Naive thymus-derived CD4-positive, alpha-beta T cell (primary cell): ENCODE measurements at places on chromosomes 12 and 14.

GRCh38 chr12:40224439-40225291 lies at the start of gene LRRK2:
Gene LRRK2 (plus strand): TSS chr12:40224997. CDS start chr12:40225132, 135 bp downstream.
- peak; percentile 1 for DNase-seq

DNA sequence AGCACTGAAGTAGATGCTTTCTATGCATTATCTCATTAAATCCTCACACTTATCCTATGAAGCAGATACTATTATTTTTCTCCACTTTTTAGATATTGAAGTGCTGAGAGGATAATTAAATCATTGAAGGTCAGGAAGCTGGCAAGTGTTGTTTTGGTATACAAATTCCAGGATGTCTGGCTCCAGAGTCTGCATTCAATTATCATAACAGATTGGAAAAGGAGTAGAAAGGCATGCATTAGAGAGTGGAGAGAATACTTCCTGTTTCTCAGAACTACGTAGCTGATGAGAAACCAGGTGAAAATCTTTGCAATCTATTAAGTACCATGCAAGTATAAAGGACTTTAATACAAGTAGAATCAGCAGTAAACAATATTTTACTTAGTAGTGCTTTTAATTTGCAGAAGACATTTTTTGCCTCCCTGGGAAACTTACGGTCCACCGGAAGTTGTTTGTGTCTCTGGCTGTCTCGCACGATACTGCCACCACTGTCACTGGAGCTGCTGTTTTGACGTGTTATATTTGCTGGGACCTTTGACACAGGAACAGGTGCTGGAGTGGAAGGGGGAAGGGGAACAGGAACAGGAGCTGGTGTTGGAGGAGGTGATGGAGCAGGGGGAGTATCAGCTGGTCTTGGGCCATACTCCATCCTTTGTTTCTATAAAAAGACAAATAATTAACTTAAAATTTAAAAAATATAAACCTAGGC lies 158.0 kb downstream of the EPS8 start:
- DNase-seq: no peak

DNA sequence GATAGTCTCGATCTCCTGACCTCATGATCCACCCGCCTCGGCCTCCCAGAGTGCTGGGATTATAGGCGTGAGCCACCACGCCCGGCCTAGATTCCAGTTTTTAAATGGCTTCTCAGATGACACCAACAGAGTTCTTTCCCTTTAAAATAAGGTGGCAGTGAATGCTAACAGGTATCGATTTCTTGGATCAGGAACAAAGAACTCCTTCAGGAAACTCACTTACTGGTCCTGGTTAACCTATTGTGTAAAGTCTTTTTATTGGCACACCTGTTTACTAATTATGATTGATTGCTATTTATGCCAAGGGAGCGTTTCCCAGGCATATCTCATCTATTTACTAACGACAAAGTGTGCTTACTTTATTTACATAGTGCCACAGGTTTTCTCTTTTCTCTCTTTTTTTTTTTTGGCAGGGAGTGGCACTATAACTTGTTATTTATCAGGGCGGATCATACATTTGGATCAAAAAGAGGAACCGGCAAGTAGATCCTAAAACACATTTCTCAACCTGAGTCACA lies 89.7 kb downstream of the GLT1D1 start:
- no peak for DNase-seq

DNA sequence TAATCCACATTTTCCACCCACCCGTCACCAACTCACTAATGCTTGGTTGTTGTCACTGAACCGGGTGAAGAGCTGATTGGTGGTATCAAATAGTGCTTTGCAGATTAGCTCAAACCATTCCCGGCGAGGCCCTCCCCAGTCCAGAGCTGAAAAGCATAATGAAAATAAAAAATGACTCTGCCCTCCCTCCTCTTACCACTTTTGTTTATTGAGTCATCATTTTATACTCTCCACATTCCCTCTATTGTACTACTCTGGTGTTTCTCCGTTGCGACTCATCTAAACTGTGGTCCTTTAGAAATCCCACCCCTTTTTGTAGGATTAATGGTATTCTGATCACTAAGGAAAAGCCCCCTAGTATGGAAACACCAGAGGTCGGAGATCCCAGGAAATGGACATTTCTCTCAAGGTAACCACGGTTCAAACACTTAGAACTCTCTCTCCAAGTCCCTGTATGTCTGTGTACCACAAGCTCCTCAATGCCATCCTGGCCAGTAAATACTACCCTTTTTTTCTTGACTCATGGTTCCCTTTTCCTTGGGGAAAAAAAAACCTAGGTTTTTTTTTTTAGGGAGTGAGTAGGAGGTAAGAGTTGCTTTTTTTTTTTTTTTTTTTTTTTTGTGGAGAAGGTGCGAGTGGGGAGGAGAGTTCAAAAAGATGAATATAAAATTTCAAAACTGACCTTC lies 42.0 kb downstream of the AREL1 start:
- no peak for DNase-seq

DNA sequence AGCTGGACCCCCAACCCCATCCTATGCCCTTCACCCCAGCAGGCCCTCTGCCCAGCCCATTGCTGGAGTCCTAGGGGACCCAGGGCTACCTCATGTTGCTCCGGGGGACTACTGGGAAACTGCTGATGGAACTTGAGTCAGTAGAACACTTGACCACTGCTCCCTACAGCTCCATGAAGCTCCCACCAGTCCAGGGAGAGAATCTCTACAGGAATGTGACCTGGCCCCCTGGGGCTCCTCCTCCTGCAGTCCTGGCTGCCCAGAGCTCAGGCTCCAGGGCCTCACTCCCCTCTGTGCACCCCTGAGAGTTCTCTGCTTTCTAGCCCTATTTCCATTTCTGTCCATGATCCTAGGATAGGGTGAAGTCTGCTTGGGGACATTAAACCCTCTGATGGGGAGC lies 10.8 kb upstream of the AQP2 start:
- DNase-seq: no peak

- DNase-seq: no peak
Observed at GRCh38 chr12:2876431-2877046, 435 bp downstream of the FOXM1 start.

GRCh38 chr12:74349925-74350324 lies 187.7 kb upstream of the ATXN7L3B start:
- DNase-seq: no peak

DNA sequence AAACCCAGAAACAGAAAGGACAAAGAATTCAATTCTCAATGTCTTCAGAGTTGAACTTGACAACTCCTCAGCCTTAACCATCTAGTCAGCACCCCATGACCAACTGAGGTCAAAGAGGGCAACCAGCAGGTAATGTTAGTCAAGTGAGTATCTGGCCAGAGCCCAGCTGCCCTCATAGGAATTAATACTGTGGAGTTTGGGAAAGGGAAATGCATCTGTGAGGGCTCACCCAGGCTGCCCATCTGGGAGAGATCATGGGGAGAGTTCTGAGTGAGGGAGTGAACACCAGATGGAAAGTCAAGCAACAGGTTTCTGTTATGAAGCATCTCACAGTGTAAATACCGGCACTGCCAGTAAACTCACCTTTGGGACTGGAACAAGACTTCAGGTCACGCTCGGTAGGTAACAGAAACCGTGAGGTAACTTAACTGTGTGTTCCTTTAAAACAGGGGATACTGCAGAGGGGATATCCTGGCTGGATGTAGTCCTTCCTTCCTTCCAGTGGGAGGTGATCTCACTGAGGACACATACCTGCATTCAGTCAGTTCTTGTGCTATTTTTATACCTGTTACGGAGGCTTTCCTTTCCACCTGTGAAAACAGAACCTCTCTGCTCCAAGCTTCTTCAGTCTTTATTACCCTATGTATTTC lies 94.4 kb downstream of the DAD1 start:
- no peak for DNase-seq
